ENCODE measurements at places on chromosomes 4 and X.

DNA sequence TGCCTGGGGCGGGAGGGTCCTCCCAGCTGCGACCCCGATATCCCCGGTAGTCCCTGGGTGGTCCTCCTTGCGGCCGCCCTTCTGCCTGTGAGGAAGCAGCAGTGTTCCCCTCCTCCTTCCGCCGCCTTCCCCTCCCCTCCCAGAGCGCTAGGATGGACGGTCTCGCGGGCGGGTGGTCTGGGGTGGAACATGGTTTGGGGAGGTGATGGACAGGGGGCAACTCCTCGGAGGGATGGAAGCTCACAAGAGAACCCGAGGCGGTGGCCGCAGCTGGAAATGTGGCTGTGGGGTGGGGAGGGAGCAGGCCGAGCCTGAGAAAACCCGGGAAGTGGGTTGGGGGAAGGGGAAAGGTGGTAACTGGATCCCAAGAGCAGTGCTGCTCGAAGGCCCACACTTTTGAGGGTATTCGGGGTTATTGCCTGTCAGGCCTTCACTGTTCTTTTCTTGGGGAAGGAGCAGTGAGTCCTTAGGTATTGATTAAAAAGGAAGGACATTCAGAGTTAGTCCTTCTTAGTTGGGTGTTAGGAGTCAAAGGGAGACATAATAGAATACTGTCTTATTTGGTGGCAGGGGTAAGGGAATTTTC lies 581 bp downstream of the UBE2K start:
- DNase-seq: no peak

DNA sequence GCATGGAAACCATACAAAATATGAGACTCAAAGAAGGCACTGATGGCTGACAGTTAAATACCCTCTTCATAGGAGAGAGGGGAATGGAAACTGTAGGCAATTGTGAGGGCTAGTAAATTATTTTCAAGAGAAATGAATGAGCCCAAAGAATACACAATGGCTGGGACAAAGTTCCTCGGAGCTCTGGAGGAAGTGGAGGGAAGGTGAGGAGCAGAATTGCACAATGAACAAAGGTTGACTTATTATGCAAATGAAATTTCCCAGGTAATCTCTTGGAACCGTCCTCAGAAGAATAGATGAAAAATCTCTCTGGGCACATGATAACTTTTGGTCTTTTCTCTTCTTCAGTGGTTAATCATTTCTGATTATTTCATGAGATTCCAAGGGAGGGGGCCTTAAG lies 202.6 kb upstream of the VCX start:
- no peak for DNase-seq

DNA sequence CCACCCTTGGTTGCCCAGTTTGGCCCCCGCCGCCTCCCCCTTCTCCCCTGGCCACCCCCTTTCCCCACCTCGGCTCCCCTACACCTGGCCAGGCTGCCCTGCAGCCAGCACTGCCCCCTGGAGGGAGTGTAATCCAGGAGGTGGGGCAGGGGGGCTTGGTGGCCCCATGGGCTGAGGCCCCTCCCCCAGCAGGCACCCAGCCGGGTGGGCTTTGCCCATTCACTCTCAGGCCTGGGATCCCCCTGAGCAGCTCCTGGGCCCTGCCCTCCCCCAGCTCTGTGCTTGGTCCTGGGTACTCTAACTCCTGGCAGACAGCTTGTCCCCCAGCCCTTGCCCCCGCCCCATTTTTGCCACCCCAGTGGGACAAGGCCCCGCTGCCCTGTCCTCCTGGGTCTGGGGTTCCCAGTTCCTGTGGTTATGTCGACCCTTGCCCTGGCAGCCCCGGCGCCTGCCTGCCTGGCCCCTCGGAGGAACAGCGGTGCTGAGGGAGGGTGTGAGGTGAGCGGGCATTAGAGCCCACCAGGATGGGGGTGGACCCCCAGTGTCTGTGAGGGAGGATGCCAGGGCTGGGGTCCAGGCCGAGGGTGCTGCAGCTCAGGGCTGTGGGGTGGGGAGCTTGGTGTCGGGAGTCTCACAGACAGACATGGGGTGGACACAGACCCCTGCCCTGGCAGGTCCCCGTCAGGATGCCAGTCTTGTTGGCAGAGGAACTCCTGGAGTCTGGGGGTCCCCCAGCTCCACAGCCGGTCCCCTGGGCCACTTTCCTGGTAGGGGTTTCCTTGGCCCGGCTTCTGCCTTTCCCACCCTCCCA lies 10.2 kb downstream of the NAT8L start:
- DNase-seq: no peak

DNA sequence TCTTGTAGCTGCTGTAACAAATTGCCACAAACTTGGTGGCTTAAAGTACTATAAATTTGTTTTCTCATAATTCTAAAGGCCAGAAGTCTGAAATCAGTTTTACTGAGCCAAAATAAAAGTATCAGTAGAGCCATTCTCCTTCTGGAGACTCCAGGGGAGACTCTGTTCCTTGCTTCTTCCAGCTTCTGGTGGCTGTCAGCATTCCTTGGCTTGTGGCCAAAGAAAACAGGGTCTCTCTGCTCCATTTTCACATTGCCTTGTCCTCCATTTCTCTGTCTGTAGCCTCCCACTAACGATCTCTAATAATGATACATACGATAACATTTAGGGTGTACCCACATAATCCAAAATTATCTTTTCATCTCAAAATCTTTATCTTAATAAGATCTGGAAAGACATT lies 200.4 kb downstream of the MAB21L2 start:
- DNase-seq: no peak

- no peak for DNase-seq
Measured at GRCh38 chr4:4455210-4455865, 68.4 kb downstream of the NSG1 start.

- DNase-seq: no peak
Measured at GRCh38 chr4:12173496-12173895, 744.8 kb upstream of the HS3ST1 start.

DNA sequence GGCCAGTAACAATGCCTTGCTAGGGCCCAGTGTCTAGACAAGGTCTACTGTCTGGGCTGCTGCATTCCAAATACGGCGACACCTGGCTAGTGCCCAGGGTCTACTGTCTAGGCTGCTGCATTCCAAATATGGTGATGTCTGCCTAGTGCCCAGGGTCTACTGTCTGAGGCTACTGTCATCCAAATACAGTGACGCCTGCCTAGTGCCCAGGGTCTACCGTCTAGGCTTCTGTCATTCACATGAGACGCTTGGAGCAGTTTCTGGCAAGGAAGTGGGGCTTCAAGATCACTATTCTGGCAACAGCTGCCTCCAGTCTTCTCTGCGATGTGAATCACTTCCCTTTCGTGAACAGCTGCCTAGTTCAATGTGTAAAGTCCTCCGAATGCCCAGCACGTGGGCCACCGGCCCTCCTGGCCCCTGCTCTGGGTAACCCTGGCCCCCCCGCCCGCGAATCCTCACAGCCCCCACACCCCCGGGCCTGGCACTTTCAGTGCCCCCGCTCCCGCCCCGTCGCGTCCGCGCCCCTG lies 12.7 kb downstream of the ACOX3 start:
- DNase-seq: peak; percentile 31

- no peak for DNase-seq
Measured at GRCh38 chrX:47628982-47629381, 748 bp downstream of the CFP start.

- DNase-seq: no peak
Measured at GRCh38 chr4:39745920-39746319, 48.0 kb downstream of the UBE2K start.

DNA sequence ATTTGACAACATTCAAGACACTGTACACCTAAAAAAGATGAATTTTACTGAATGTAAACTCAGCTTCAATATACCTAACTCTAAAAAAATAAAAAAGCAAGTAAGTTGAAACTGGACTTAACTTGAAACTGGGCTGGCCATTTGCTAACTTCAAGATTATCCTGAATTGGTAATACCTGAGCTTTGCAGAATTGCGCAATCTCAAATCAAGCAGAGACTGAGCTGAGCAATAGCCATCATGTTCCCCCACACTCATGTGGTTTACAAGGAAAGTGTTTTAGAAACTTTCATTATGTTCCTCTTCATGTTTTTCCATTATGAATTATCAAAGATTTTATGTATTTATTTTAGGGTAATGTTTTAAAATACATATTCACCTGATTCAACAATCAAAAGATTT lies 38.7 kb downstream of the ANXA5 start:
- DNase-seq: no peak

DNA sequence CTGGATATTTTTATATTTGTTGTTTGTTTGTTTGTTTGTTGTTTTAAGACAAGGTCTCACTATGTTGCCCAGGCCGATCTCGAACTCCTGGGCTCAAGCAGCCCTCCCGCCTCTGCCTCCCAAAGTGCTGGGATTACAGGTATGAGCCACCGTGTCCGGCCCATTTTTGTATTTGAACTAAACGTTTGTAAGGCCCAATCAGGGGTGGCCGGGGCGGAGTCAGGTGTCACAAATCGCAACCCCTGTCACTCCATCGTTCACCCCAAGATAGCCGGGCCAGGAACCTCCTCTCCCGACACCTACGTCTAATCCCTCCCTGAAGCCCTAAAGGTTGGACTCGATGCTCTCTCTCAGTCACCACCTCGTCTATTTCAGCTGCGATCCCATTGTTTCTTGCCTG lies 722 bp upstream of the EFHC2 start:
- no peak for DNase-seq

- DNase-seq: no peak
Measured at GRCh38 chr4:41787931-41788330, 39.4 kb upstream of the PHOX2B start.

GRCh38 chr4:53591372-53591892 lies at the start of gene LNX1:
LNX1 (minus strand) TSS chr4:53591486; CDS start chr4:53574002, 17,484 bp downstream.
- DNase-seq: no peak

- DNase-seq: no peak
Measured at GRCh38 chr4:45741897-45742296, 382.0 kb downstream of the GABRG1 start.

DNA sequence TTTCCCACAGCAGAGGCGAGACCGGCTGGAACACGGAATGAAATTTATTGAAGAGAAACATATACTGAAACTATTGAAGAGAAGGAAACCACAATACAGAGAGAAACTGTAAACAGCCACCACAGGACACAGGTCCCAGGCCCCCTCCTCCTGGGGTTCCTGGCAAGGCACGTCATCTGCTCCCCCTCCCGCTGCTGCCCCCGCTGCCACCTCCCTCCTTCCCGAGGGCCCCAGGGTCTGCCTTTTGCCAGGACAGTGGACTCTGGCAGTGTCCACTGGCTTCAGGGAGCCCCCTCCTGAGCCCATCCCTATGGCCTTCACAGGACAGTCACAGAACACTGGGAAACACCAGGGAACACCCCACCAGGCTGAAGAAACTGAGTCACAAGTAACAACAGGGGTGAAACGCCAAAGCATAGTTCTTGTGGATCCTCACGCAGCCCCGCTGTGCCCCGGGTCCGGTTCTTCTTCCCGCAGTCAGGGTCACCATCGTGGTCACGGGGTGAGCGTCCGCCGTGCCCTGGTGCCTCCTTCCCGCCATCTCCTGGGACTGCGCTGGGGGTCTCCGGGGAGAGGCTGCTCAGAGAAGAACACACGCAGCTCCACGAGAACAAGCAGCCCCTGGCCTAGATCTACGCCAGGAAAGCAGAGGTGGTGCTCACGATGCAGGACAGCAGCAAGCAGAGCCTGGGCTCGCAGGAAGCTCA lies 5.4 kb downstream of the PNMA6E start:
- no peak for DNase-seq

GRCh38 chr4:25303578-25303977 lies 9.0 kb upstream of the ZCCHC4 start:
- no peak for DNase-seq

DNA sequence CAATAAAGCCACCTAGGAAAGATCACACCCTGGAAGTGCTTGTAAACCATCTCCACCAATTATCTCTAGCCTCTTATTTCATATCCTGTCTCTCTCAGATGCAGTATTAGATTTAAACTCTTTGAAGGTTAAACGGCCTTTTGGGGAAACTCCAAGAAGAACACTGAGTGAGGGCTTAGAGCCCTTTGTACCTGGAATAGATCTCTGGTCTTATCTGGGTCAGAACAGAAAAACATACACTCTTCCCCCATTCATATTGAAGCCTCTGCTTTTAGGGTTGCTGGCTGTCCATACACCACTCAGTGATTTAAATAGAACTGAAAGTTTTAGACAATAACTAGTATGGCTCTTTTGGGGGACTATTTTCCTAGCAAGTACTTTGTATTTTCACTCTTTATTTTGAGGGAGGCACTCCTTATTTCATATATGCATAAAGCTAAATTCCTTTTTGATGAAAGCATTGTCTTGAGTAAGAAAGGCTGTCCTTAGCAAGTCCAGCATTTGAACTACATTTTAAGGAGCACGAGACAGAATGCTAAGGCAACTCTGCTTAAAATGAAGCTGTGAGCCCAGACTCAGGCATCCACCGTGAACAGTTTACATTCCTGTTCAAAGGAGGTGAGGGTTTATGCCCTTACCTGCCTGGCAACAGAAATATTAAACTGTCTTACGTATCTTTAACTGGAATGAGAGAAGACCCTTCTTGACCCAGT lies 17.4 kb downstream of the YY2 start:
- DNase-seq: no peak

DNA sequence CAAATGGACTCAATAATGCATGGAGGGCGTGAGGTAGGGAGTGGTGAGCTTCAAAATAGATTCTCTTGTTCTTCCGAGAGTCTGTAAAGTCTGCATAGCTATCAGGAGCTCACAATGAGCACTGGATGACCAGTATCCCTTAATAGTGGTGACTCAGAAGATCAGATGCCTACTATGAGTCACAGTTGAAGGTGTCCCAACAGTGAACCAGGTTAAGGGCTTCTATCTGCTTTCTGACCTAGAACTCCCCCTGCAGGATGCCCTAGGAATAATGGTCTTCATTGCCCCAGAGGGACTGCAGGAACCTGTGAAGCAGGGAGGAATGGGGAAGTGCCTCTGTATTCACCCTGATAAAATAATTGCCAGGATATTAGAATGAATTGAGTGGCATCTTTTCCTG lies 22.1 kb downstream of the DGKK start:
- DNase-seq: no peak

DNA sequence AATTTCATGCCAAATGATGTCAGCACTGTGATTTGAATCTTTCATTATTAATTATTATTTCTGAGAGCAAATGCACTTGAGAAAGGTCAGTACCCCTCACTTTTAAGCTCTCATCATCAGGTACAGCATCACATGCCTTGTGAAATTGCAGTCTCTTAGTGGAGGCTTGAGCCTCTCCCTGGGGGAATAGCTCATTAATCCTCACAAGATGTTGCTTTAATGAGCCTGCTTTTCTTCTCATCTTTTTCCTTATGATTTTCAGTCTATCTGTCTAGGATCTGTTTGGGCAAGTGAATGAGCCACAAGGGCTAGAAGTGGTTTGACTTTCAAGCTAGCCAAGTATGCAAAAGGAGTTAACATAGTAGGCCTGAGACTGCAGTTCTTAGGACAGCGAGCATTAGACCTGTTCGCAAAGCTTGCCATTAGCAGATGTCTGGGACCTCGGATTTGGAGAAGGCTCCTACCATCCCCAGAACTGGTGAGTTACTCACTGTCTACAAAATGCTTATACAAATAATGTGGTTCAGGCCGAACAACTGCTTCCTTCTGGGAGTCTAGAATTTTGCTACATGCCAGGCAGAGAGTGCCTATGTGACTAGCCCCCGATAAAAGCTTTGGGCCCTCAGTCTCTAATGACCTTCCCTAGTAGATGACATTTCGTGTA lies 174.5 kb downstream of the IL15 start:
- DNase-seq: no peak

Data from SIG-M5 (cell line).